Left renal pelvis (tissue), 4 donors: ENCODE measurements at places on chromosomes 5 and 9.

DNA sequence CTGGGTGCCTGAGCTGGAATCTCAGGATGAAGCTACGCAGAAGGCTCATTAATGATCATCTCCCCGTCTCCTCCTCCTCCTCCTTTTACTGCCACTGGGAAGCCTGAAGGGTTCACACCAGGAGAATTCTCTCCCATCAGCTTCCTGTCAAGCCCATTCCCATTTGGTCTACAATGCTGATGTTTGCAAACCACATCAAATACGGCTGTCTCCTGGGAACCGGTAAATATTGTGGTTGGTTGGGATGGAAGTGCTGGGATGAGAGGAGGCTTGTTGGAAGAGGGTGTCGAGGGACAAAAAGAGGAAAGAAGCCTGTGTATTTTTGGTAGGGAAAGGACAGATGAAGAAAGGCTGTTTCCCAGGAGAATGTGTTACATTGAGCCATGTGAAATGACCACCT lies 13.2 kb upstream of the S1PR3 start:
- DNase-seq = no peak

GRCh38 chr5:141951332-141951781 lies 6.6 kb downstream of the PCDH12 start:
- no peak for DNase-seq

DNA sequence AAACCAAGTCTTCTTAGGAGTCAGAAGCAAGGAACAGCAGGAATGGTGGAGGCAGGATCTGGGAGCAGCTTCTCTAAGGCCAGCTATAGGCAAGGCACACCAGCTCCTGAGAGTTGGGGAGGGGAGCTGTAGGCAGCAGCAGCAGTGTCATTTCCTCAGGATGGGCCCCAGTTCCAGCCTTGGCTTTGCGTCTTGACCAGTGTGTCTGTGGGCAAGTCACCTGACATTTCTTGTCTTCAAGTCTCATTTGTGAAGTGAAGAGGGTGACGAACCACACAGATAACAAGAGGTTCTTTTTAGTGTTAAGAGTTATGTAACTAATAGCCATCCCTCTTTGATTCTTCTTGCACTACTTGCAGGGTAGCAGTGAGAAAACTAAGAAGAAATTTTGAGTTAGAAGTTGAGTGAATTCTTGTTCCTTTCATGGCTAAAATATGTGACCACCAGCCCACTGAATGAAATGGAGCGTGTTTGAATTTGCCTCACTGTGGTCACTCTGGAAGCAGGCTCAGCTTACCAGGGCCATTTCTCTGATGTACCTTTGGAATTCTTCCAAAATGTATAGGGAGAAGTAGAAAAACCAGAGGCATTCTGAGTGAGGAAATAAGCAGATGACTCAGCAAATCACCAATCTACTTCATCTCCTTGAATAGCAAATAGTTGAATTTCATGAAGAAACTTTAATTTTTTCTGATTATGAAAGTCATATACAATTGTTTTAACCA lies 42.4 kb downstream of the RHOBTB3 start:
- DNase-seq = no peak

- no peak for DNase-seq
Measured at GRCh38 chr9:126173929-126174328, 152.7 kb upstream of the MVB12B start.

DNA sequence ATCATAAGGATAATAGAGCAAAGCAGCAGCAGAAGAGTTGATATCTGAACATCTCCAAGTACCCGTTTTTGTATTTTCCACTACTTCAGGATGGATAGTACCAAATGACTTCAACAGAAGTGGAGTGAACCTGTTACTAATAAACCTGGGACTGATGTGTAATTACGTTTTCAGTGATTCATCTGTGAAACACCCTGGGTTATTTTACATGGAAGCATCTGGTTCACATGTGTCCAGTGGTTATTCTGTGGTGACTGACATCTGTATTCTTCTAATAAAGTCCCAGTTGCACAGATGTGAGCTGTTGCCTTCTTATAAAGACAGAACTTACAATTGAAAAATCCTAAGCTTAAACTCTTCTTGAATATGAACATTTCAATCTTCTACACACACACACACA lies 139.7 kb upstream of the VCAN start:
- no peak for DNase-seq

DNA sequence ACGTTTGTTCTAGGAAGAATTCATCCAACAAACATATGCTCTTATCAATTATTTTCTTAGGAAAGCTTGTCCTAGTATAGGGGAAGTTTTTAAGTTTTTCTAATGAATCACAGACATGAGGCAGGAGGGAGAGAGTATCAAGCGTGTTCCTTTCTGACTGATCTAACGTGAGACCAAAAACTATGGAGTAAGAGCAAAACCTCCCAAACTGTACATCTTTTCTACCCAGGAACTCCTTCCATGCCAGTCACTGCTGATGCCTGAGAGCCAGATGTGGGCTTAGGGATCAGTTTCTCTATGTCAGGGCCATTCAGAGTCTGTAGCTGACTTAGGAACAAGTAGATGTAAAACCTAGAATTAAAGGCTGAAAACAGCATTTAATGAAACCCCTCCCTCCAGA lies 51.7 kb upstream of the NFIB start:
- no peak for DNase-seq

- DNase-seq = no peak
Measured at GRCh38 chr5:106254784-106255183, 1416.0 kb downstream of the EFNA5 start.

- no peak for DNase-seq
Measured at GRCh38 chr5:54438620-54439389, 16.7 kb upstream of the HSPB3 start.

DNA sequence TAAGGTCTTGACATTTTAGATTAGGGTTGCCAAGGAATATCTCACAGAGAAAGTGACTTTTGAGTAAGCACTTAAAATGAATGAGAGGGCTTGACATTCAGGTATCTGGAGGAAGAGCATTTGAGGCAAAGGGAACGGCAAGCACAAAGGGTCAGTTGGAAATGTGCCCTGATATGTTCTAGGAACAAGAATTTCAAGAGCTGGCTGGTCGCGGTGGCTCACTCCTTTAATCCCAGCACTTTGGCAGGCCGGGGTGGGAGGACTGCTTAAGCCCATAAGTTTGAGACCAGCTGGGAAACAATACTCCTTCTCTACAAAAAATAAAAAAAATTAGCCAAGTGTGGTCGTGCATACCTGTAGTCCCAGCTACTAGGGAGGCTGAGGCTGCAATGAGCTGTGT lies 16.5 kb downstream of the KIAA1958 start:
- DNase-seq = no peak

- DNase-seq = no peak
Measured at GRCh38 chr5:56262279-56262678, 29.1 kb upstream of the ANKRD55 start.

DNA sequence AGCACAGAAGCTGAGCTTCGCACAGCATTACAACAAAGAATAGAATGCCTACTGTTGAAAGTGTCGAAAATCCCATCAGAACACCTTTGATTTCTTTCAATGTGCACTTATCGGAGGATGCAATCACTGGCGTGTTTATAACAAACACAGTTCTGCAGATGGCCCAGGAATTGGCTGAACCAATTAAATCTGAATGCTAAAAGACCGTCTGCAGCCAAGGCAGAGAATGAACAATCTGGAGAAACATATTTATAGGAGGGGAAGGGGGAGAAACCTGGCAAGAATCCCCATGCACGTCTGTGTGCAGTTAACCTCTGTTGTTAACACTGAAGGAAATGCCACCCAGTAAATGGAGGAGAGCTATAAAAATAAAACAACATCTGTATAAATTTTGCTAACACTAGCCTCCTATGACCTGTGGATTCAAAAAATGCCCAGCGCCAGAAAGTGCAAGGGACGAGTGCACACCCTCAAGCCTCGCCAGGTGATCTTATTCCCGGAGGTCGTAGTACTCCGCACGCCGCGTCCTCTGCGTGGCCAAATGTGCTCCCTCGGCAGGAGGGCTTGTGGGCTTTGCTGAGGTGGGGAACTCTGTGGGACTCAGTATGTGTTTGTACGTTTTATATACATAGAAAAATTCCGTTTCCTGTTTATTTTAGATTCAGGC lies 56.8 kb downstream of the PTCH1 start:
- DNase-seq = no peak

- DNase-seq = no peak
Measured at GRCh38 chr9:14180960-14181537, 132.9 kb downstream of the NFIB start.

- DNase-seq = peak; percentile 35
Measured at GRCh38 chr5:35229076-35230037, 930 bp downstream of the PRLR start.

- DNase-seq = no peak
Measured at GRCh38 chr5:53114988-53115387, 5.4 kb upstream of the MOCS2 start.

DNA sequence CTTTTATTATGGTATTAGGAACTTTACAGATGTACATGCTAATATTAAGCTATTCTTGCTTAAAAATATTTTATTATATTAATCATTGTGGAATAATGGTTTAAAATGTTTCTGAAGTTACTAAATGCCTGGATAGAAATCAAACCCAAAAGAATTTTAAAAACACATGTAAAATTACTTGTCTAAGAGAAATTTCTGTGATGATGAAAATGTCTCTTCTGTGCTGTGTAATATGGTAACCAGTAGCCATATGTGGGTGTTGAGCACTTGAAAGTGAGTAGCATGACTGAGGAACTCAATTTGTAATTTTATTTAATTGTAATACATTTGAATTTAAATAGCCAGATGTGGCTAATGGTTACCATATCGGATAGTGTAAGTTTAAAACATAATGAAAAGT lies 66.7 kb upstream of the HSPB3 start:
- no peak for DNase-seq

DNA sequence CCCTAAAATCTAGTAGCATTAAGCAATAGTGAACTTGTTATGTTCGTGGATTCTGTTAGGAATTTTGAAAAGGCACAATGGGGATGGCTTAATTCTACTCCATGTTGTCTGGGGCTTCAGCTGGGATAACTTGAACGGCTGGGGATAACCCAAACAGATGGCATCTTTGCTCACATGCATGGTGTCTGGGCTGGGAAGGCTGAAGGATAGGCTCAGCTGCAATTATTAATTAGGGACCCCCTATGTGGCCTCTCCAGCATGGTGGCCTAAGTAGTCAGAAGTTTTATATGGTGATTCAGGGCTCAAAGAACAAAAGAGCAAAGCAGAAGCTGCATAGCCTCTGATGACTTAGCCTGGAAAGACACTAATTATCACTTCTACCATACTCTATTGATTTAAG lies 551.1 kb downstream of the PSAT1 start:
- no peak for DNase-seq

- no peak for DNase-seq
Measured at GRCh38 chr5:158621391-158621790, 478.3 kb downstream of the EBF1 start.

DNA sequence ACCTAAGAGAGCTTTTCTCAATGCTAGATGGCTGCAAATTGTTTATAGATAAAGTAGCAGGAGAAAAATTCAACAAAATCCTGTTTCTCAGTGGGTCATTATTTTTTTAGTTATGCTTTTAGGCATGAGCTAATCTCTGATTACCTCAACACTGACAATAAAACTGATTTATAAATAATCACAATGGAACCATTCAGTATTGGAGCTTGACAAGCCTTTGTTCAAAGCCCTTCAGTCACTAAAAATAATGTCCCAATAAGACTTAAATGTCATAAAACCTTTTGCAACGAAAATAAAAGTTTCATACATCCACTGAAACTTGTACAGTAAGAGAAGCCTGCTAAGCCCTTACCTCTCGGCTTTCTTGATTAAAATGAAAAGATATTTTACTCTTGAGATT lies 27.2 kb downstream of the PTPDC1 start:
- no peak for DNase-seq

- DNase-seq = no peak
Measured at GRCh38 chr5:133611357-133612248, 738 bp downstream of the FSTL4 start.

DNA sequence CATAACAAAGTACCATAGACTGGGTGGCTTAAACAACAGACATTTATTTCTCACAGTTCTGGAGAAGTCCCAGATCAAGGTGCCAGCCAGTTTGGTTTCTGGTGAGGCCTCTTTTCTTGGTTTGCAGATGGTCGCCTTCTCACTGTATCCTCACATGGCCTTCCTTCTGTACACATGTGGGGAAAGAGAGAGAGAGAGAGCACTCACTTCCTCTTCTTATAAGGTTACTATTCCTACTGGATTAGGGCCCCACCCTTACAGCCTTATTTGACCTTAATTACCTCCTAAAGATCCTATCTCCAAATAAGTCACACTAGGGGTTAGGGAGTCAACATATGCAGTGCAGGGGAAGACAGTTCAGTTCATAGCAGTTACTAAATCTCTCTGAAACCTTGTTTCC lies 205.6 kb upstream of the GDNF start:
- DNase-seq = no peak

- no peak for DNase-seq
Measured at GRCh38 chr9:94867842-94868312, 141.4 kb downstream of the AOPEP start.

- no peak for DNase-seq
Measured at GRCh38 chr9:32579706-32580331, 6.9 kb upstream of the NDUFB6 start.

DNA sequence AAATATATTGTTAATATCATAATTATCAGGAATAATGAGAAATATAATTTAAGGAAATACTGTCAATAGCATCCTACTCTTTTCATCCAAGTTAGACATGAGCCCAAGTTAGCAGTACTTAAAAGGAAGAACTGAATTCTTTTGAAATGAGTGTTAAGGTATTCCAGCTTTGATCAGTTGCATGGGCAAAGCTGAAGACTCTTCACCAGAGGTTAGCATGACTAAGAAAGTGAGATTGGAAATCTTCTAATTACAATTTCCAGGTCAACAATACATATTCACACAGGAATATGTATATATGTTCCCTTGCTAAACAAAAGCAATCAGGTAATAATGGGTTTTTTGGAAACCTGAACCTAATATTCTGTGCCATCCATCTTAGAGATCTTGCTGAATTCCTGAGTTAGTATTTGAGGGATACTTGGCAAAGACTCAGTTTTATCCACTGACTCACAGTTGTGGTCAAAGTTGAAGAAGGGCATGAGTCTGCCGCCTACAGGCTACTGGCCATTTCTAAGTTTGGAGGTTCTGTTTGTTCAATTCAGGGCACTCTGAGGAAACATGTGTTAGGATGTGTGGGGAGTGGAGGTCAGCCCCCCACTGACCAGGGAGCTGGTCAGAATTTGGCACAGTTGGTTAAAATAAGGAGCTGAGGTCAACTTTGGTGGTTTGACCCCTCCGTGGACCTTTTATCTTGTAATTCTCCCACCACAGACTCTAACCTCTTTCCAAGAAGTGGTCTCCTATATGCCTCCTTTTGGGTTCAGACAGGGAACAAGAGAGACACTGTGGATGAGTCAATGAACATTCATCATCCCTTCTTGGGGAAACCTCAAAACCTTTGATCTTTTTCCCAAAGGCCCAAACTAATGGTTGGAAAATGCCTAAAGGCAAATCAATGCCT lies 118.3 kb downstream of the PIK3R1 start:
- no peak for DNase-seq

- peak; percentile 82 for DNase-seq
Measured at GRCh38 chr5:42423285-42424165, at the start of gene GHR. Gene GHR, plus strand, starts transcription at chr5:42423439. Its CDS starts 142,436 bp downstream, at chr5:42565875.
